ENCODE measurements at places on chromosomes 2 and 18.

DNA sequence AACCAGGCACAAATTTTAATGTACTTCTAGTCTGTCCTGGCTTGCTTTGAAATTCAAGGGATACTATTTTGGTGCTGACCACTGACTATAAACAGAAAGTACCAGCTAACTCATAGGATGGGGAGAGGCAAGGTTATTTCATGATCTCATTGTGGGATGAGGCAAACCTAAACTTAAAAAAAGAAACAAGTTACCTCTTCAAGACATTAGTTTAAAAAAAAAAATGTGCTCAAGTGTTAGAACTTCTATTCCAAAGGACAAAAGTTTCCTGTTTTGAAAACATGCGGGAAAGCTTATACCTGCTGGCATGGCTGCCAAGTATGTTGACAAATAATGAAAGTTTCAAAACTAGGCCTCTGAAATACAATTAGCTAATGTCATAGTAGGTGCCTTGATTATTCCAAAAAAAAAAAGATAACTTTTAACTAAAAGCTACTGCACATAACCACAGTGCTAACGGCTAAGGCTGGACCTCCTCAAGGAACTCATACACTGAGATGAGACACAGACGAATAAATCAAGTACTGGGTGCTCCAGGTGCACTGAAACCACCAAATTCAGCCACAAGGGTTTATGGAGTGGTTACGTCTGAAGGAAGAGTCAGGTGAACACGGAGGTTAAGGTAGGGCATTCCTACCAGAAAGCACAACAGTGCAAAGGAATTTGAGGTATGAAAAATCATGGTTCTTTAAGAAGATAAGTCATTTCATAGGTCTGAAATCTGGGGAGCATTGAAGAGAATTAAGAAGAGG is 38.1 kb downstream of the TMEM131 start:
- DNase-seq = no peak
- H3K36me3 ChIP-seq = no peaks in the 10 kb centered on the region
- H3K27me3 ChIP-seq = no peaks in the 10 kb centered on the region

- no peaks in the 10 kb centered on the region for H3K36me3 ChIP-seq
- H3K27ac ChIP-seq = no peak overlapping the region
- H3K4me1 ChIP-seq = peaks cover 11% of the 10 kb centered on the region
- DNase-seq = no peak
- H3K27me3 ChIP-seq = peaks cover 18% of the 10 kb centered on the region
- no peak overlapping the region for H3K4me3 ChIP-seq
Observed at GRCh38 chr2:213231966-213232365, 52.3 kb upstream of the SPAG16 start.

DNA sequence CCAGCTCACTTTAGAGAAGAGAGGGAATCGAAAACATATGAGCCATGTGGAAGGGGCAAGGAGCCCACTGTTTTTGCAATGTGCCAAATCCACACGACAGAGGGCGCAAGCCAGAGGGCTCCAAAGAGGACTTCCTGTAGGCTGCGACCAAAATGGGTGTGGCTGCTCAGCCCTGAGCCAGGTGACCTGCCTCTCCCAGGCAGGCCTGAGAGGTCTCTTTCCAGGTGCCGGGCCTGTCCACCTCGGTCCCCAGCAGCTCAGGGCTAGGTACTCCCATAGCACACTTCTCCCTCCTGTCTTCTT is 153.8 kb downstream of the TTC32 start:
- H3K4me3 ChIP-seq = no peak overlapping the region
- H3K27me3 ChIP-seq = peaks cover 7% of the 10 kb centered on the region
- H3K27ac ChIP-seq = no peak overlapping the region
- no peaks in the 10 kb centered on the region for H3K4me1 ChIP-seq
- H3K36me3 ChIP-seq = no peaks in the 10 kb centered on the region

GRCh38 chr2:32895424-32895823 is 51.3 kb upstream of the LTBP1 start:
- no peaks in the 10 kb centered on the region for H3K27me3 ChIP-seq
- H3K27ac ChIP-seq = no peak overlapping the region
- DNase-seq = no peak
- H3K4me1 ChIP-seq = peaks cover 3% of the 10 kb centered on the region

DNA sequence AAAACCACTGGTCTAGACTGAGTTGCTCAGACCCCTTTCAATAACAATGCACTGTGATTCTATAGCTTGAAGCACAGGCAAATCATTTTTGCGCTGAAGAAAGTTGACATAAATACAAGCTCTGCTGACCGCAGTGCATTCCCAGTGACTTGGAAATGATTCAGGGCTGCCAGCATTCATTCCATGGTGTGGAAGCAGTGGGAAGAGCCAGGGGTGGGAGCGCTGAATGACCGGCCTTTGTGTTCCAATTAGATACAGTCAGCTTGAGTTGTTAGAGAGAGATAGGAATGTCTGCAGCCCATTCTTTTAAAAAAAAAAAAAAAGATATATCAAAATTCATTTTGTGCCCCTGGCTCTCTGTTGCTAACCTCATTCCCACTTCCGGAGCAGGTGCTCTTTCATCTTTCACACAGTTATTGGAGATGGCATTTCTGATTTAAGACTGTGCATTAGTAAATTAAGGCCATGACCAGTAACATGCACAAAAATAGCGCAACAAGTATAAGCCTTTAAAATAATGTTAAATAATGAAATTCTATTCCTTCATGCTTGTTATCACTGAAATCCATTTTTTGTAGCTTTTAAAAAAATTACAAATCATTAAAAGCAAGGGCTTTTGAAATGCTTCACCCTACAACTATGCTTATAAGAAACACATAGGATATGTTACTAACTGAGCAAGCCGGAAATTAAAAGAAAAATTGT is 59.4 kb upstream of the CTLA4 start:
- H3K27ac ChIP-seq = no peak overlapping the region
- H3K36me3 ChIP-seq = peaks cover 9% of the 10 kb centered on the region
- no peaks in the 10 kb centered on the region for H3K27me3 ChIP-seq
